Sigmoid colon (tissue), 7 donors: ENCODE measurements at places on chromosomes 11 and 22. TPM values are rescaled to one million over a fixed set of nuclear protein-coding genes. Genes with fewer than 3 reads are reported as not detected.

GRCh38 chr22:42973536-42973881, 41.4 kb downstream of the PACSIN2 start:
- no peak for DNase-seq

Gene CD248
- 3.0 TPM for polyA plus RNA-seq

GRCh38 chr11:16843294-16843693, 104.8 kb downstream of the C11orf58 start:
- no peak for DNase-seq

DNA sequence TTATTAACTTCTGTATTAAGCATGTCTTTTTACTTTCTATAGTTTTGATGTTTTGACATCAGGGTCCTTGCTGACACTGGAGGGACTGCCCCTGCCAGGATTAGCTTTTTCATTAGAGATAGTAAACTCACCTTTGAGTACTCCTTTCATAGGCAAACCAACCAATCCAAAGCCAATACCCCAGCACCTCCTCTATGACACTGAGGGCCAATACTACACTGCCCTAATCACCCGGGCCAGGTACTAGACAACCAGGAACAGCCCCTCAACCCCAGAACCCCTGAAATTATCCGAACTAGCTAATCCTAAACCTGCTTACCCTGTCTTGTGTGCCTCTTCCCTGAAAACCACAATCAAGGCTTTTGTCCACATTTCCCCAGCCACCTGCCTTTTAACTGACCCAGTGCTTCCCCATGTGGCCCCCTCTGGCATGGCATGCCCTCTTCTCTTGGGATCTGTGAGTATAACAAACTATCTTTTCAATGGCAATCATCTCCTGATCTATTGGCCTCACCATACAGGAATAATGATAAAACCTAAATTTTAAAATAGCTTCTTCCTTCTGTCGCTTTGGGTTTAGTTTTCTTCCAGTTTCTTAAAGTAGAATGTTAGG, 31.2 kb downstream of the RAB6A start:
- DNase-seq, result no peak

DNA sequence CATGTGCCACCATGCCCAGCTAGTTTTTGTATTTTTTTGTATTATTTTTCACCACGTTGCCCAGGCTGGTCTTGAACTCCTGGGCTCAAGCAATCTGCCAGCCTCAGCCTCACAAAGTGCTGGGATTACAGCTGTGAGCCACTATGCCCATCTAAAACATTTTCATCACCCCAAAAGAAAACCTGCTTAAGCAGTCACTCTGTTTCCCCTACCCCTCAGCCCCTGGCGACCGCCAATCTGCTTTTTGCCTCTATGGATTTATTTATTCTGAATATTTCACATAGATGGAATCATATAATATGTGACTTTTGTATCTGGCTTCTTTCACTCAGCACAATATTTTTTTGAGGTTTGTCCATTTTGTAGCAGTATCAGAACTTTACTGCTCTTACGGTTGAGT, 18.6 kb upstream of the P2RY2 start:
- DNase-seq, result peak; percentile 9

- DNase-seq, result no peak
Measured at GRCh38 chr11:47478651-47479329, 29.9 kb upstream of the RAPSN start.

Gene C22orf23
- 0.15 TPM for polyA plus RNA-seq

- DNase-seq, result no peak
Measured at GRCh38 chr22:17633217-17633997, 4.9 kb upstream of the ATP6V1E1 start.

Gene ALDH3B1
- polyA plus RNA-seq, result 11.0 TPM

Gene RCOR2
- 0.69 TPM for polyA plus RNA-seq

DNA sequence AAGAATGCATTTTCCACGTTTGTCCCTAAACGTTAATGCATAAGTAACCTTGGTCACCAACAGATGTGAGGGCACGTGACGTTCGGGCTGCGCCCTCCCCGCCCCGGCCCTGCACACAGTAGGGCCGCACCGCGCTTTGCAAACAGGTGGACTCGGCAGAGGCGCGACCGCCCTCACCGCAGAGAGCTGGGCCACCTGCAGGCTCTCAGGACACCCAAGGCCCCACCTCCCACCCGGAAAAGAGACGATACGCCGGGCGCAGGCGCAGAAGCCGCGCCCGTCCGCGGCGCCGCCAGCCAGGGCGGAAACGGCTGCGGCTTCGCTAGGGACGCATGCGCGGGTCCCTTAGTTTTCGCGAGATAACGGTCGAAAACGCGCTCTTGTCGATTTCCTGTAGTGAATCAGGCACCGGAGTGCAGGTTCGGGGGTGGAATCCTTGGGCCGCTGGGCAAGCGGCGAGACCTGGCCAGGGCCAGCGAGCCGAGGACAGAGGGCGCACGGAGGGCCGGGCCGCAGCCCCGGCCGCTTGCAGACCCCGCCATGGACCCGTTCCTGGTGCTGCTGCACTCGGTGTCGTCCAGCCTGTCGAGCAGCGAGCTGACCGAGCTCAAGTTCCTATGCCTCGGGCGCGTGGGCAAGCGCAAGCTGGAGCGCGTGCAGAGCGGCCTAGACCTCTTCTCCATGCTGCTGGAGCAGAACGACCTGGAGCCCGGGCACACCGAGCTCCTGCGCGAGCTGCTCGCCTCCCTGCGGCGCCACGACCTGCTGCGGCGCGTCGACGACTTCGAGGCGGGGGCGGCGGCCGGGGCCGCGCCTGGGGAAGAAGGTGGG, at the start of gene FADD:
Gene FADD, plus strand, starts transcription at position 377 of the 831 bp plus-strand sequence. Its CDS starts 164 bp downstream, at position 541.
- peak; percentile 94 for DNase-seq

DNA sequence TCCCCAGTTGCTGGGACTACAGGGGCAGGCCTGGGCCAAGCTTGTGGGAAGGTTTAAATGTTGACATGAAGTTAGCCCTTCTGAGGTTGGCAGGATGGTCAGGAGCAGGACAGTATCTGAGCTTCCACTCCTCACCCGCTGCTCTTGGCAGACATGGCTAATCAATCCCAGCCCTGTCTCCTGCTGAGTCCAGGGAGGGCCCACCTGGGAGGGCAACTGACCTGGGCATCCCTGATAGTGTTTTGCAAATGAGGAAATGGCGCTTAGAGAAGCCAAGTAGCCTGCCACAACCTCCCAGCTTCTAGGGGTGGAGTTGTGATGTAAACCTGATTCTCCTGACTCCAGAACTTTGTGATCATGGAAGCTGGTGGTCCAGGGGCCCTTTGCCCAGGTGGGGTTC, 16.7 kb downstream of the FLRT1 start:
- no peak for DNase-seq

Gene MFNG
- polyA plus RNA-seq, result 33.9 TPM

- DNase-seq, result no peak
Measured at GRCh38 chr11:104422324-104422944, 258.5 kb upstream of the PDGFD start.

DNA sequence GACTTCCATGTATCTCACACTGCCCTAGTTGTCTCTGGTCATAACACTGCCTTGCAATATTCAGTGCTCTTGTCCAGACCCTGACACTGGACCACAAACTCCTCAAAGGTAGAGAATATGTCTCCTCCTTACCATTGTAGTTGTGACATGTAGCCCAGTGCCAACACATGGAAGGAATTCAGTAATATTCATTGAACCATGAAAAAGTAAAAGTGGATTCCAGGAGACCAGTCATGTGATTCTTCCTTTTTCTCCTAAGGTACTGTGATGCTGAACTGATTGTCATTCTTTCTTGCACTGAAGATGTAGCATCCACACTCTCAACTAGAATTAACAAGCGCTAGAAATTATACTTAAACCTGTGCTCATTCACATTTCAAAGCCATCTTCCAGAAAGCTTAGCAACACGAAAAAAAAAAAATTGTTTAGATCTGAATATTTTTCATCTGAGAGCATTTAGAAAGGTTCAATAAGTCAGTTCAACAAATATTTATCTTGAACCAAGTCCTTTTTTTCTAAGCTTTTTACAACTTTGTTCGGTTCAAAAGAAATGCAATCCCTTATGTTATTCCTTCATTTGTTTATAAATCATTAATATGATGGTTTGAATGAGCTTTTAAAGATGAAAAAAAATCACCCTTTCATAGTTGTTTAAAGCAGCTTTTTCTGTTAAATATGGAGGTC, 224.7 kb upstream of the BLID start:
- no peak for DNase-seq

GRCh38 chr22:35523167-35523947, 17.3 kb upstream of the RASD2 start:
- DNase-seq, result no peak

DNA sequence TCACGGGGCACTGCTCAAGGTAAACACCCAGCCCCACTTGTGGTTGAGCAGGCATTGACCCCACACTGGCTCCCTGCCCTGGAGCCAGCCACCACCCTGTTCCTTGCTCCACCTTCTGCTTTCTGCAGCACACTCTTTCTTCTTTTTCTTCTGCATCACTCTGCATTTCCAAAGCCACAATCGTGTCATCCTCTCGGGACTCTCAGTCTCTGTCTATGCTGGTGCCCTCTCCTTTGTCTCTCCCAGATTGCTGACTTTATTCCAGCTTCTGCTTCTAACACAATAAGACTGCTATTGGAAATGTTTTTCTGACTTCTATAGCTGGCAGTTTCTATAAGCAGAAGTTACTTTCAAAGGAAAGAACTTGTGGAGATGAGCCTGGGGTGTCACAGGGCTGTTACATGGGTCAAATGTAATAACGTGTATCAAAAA, 14.4 kb downstream of the GRAP2 start:
- DNase-seq, result no peak

DNA sequence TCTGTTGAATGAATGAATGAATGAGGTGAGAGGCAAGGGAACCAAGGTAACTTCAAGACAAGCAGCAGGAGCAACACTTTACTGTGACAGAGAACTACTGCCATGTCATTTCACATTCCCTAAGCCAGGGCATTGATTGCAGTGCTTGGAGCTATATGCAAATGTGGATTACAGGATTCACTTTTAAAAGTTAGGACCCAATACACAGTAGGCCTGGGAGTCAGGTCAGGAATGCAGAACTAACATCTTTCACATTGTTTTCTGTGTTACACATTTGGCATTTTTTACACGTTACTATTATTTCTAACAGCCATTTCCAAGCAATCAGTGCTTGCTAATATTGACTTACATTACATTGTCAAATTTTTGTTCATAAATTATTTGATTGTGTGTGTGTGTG, 26.2 kb upstream of the ME3 start:
- no peak for DNase-seq

GRCh38 chr11:35036639-35037038, 102.3 kb upstream of the CD44 start:
- DNase-seq, result no peak
